ENCODE measurements at places on chromosomes 5 and 9.

DNA sequence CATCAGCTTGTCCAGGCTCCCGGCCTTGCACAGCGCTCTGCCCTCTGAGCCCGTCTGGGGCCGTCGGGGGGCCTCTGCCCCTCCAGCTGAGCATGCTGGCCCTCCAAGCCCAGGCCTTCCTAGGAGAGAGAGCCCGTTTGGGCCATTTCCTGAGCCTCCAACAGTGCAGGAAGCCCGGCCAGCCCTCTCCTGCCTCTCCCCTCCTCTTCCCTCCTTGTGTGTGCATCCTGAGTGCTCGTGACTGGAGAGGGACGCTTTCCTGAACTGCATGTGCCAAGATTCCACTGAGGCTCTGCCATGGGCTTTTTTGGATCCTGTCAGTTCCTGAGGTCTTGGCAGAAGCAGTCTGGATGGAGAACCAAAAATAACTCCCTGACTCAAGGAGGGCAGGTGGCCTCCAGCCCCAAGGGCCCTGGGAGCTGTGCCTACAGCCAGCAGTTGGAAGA lies 15.6 kb downstream of the OLFM1 start:
- no peak for DNase-seq

DNA sequence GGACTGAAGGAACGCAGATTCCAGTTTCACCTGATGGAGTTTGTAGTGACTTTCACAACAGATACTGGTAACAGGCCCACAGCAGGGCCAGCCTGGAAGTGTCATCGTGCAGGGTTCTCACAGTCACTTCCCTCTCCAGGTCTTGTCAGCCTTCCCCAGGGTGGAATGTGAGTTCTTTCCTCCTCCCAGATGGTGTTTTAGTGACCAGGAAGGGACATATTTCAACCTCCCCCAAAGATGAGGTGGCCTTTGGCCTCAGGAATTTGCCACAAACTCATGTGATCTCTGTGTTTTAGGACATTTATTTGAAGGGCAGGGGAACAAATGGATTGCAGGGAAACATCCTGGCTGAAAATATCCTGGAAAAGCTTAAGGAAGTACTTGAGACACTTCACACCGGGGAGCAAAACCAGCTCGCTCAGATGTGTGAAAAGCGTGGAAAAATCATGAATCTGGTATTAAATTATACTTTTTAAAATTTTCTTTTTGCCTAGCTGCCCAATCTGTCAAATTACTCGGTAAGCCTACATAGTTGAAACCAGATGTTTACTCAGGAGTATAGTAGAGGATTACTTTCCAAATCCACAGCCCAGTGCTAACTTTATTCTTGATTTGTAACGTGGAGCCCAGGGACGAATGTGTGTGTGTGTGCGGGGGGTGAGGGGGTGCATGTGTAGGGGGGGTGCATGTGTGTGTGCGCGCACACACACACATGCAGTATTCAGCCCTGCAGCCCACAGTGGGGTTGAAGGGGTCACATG lies 66.8 kb downstream of the PTPDC1 start:
- no peak for DNase-seq

- DNase-seq, result peak; percentile 59
These were observed 4.8 kb upstream of the SARDH start for GRCh38 chr9:133742849-133743444.

- DNase-seq, result no peak
These were observed 10.6 kb downstream of the UNC5A start for GRCh38 chr5:176820937-176821336.

- DNase-seq, result no peak
These were observed 314.2 kb downstream of the CDK5RAP2 start for GRCh38 chr9:120265791-120266190.

GRCh38 chr5:67494186-67494855 lies 297.7 kb upstream of the CD180 start:
- DNase-seq, result no peak

- DNase-seq, result no peak
These were observed 7.5 kb downstream of the LHX6 start for GRCh38 chr9:122221183-122221811.

- DNase-seq, result no peak
These were observed 31.5 kb upstream of the NCS1 start for GRCh38 chr9:130140706-130141105.

DNA sequence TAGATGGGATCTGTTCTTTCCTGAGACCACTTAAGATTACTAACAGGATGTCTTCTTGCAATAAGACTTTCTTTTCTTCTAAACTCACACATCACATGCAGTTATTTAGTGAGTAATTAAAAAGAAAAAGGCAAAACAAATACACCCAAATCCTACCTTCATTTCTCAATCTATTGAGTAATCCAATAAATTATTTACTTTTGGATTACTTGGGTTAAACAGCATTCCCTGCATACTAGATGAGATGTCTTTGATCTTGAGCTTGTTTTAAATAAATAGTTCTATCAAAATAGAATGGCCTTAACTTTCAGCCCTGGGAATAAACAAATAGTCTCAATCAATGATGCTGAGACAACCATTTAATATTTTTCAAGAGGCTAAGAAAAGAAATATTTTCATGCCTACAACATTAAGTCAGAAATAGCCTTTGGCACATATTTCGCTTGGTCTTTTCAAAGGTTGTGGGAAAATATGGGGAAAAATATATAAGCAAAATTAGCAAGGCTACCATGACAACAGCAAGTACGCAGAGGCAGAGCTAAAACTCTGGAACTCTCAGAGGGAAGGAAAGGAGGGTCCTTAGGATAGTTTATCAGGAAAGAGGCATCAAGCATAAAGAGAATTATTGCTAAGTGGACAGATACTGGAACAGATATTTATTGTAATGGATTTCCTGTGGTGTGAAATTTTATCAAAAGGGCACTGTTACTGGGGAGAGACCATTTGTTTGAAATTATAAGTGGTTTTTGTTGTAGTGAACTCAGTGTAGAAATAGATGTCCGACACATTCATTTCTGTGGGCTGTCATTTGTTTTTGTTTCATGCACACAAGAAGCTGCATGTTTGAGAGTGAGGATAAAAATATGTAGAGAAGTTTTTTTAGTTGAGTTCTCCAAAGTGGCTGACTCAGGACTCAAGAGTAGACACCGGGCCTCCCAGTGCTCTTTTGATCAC lies 70.2 kb upstream of the CDH6 start:
- DNase-seq, result no peak

DNA sequence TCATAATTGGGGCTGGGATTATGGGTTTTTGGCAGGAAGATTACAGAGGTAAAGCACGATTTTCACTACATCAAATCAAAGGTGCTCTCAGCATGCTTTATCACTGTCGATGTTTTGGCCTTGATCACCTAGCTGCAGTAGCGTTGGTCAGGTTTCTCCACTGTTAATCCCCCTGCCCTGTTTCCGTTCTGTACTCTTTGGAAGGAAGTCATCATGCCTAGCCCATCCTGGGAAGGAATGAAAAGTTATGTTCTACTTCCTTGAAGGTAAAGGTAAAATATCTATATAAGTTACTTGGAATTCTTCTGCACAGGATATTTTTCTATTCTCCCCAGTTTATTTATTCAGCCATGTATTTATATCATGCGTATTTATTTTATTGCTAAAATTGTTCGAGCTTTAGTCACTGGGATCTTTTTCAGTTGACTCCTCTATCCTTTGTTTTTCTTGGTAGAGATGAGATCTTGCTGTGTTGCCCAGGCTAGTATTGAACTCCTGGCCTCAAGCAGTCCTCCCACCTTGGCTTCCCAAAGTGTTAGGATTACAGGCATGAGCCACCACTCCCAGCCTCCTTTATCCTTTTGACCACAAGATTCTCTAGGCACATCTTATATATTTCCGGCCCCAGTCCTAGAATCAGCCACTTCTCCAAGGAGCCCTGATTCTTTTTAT lies 25.3 kb downstream of the FAF2 start:
- DNase-seq, result no peak

DNA sequence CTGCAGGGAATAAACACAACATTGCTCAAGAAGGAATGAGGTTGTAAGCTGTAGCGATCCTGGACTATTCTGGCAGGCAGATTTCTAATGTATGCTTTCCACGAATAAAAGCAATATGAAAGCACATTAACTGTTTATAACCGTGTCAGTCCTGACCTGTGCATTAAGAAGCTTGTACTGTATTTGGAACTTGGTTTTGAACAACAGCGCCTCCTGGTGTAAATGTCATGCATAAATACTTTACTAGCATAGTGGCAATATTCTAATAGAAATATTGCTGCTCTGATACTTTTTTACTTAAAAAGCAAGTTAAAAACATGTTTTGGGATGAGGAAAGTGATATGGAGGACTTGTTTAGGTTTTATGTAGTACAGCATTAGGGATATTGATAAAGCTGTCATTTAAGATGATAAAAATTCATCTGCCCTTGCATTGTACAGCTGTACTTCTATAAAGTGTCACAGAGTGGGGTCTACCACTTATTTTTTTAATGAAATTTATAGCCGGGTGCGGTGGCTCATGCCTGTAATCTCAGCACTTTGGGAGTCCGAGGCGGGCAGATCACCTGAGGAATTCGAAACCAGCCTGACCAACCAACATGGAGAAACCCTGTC lies 70.7 kb upstream of the GNE start:
- peak; percentile 71 for DNase-seq

- no peak for DNase-seq
These were observed 62.8 kb downstream of the DAB2IP start for GRCh38 chr9:121714075-121714705.

GRCh38 chr5:14136228-14136627 lies 6.9 kb upstream of the TRIO start:
- no peak for DNase-seq

DNA sequence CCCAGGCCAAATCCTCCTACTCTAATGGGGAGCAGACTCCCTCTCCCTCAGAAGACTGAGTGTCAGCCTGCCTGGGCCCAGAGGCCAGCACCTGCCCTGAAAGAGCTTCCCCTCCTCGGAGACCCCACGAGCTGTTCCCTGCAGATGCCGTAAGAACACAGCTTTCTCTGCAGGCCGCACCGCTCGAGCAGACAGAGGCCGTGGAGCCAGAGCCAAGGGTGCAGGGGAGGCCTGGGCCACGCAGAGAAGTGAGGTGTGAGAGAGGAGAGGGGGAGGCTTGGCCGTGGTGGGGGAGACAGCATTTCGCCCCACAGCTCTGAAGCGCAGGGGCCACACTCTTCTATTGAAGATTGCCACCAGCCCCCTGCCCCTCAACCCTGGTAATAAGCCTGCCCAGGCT lies 62.8 kb upstream of the GARNL3 start:
- no peak for DNase-seq

- DNase-seq, result no peak
These were observed 2.0 kb downstream of the MAML1 start for GRCh38 chr5:179734536-179735164.

DNA sequence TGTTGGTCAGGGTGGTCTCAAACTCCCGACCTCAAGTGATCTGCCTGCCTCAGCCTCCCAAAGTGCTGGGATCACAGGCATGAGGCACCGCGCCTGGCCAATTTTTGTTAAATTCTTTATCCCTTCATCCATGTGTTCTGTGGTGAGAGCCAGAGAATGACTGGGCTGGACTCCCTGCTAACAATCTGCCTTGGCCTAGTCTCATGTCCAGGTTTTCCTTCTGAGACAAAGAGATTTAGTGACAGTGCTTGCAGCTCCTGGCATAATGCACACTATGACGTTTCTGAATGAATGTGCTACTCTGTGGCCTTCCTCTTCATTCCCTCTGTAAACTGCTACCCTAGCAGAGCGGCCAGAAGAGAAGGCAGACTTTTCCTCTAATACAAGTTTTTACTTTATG lies 79.3 kb downstream of the FOXD1 start:
- DNase-seq, result peak; percentile 49

GRCh38 chr5:141897425-141897824 lies 19.2 kb upstream of the PCDH1 start:
- no peak for DNase-seq

GRCh38 chr5:137498301-137498735 lies 808 bp downstream of the SPOCK1 start:
- DNase-seq, result no peak

GRCh38 chr9:111661150-111661801 lies at the start of gene GNG10:
Gene GNG10, plus strand, starts transcription at chr9:111661605. Its CDS starts 30 bp downstream, at chr9:111661635.
- peak; percentile 60 for DNase-seq

DNA sequence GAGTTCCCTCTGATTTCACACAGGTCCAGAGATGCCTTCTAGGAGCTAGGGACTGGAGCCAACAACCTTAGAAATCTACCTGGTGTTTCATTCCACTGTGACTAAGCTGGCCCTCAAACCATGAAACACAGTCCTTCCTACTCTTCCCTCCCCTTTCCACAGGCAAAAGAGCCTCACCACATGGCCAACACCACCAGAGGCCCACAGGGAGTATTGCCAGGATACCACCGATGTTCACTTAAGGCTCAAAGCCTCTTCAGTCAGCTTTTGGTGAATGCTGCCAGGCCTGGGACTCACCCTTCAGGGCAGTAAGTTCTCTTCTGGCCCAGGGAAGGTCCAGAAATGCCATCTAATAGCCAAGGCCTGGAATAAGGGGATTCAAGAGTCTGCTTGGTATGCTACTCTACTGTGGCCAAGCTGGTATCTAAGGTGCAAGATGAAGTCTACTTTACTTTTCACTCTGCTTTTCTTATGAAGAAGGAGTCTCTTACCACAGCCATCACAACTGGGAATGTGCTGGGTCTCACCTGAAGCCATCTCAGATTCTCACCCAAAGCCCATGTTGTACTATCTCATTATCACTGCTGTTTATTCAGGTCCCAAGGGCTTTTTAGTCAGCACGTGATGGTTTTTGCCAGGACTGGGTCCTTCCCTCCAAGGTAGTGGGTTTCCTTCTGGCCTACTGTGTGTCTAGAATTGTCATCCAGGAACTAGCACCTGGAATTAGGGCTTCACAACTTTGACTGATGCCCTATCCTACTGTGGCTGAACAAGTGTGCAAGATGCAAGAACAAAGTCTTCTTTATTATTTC lies 1018.4 kb downstream of the TAF11L14 start:
- no peak for DNase-seq

GRCh38 chr9:37677435-37677834 lies 26.7 kb downstream of the FRMPD1 start:
- DNase-seq, result no peak

- DNase-seq, result no peak
These were observed 70.7 kb downstream of the NR2F1 start for GRCh38 chr5:93653716-93654115.

GRCh38 chr5:22892441-22892840 lies 39.3 kb upstream of the CDH12 start:
- no peak for DNase-seq

- DNase-seq, result no peak
These were observed 453.4 kb upstream of the CTNND2 start for GRCh38 chr5:12357626-12358025.

GRCh38 chr5:65152131-65152530 lies 329.6 kb downstream of the ADAMTS6 start:
- peak; percentile 76 for DNase-seq

Measured in fibroblast of skin of right quadriceps (primary cell).